ENCODE measurements at places on chromosomes 1 and 21.
A peak's percentile ranks its signal among the peaks of the same experiment; 100 is the strongest.

DNA sequence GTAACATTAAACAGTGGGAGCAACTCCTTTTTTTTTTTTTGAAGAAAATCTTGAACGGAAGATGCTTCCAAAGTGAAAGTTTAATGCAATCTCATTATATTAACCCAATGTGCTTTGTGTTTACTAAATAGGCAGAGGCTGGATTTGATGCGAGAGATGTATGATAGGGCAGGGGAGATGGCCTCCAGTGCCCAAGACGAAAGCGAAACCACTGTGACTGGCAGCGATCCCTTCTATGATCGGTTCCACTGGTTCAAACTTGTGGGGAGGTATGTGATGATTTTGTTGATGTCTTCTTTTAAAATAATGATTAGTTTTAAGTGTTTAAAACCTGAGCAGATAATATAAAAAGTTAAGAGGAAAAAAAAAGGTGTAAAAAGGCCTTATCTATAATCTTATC, 74.2 kb upstream of the PGD start:
- no peak for DNase-seq

DNA sequence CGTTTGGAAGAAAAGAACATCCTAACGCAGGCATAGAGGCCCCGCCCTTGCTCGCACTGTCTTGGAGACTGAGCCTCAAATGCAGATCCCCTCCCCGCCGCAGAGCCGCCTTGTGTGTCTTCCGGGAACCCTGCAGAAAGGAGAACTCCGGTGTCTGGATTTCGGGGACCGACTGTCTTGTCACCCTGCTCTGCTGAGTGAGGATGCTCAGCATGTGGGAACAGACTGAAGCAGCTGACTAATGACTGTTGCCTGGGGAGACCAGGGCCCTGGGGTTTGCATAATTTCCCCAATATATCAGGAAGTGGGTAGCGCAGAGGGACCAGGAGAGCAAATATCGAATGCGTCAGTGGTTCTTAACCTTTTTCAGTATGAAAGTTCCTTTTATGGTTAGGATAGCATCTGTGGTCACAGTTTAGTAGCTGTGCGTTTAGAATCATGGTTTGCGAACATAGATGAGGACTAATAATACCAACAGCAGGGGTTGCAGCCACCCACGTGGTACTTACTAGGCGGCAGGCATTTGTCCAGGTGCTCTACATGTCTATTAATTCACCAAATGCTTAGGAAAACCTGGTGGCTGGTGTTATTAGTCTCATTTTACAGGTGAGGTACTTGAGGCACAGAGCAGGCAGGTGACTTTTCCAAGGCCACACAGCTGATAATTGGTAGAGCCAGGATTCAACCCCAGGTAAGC, 14.3 kb downstream of the GPR137B start:
- DNase-seq: no peak

- no peak for DNase-seq
Observed at GRCh38 chr1:78911956-78912880, 94.3 kb downstream of the ADGRL4 start.

GRCh38 chr1:40784771-40785151, 1.2 kb downstream of the KCNQ4 start:
- DNase-seq: no peak

DNA sequence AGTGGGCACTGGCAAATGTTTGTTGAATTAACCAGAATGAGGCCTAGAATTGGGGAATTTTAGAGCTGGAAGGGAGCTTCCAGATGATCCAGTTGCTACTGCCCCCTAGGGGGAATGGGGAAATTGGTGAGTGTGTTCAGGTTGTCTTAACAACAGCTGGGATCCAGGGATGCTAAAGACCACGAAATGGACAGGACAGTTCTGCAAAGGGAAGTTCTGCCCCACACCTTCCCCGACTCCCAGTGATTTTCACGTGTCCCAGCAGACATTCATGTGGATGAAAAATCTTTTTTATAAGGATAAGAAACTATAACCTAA, 33.9 kb downstream of the TRIM62 start:
- peak; percentile 35 for DNase-seq
